Omental fat pad (tissue), 4 donors: ENCODE measurements at places on chromosomes 7 and 10.

GRCh38 chr7:2014391-2015241, 218.1 kb downstream of the MAD1L1 start:
- DNase-seq, result no peak

DNA sequence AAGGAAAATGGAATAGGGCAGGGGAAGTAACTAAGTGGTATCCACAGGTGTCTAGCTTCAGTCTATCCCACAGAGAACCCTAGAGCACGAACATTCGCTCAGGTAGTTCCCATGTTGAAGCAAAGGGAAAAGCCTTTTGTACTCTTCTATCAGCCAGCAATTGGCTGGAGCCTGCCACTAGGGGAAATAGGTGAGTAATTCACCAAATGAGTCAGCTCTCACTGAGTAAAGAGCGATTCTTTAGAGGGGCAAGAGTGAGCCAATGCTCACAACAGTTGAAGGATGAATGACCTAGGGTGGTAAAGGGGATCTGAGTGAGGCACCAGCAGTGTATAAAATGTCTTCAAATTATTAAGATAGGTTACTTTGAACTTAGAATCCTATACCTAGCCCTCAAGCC, 94.1 kb upstream of the ZNF800 start:
- no peak for DNase-seq

- DNase-seq, result no peak
These were observed 439.8 kb upstream of the ZMIZ1 start for GRCh38 chr10:78628976-78629375.

DNA sequence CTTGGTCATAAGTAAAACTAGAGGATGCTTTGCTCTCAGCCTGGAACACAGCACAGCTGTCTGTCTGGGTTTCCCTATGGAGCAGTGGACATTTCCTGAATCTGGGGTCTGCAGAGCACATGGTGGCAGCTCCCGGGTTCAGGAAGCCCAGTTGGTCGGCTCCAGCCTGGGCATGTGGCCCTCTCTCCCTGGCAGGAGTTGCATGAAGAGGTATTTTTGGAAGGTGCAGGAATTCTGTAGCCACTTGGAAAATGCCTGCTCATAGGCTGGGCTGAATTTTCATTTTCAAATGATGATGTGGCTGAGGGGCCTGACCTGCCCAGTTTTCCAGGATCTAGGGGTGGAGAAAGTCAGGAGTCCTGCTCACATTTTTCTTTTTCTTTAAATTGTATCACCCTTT, 6.7 kb upstream of the TPST1 start:
- DNase-seq, result no peak

DNA sequence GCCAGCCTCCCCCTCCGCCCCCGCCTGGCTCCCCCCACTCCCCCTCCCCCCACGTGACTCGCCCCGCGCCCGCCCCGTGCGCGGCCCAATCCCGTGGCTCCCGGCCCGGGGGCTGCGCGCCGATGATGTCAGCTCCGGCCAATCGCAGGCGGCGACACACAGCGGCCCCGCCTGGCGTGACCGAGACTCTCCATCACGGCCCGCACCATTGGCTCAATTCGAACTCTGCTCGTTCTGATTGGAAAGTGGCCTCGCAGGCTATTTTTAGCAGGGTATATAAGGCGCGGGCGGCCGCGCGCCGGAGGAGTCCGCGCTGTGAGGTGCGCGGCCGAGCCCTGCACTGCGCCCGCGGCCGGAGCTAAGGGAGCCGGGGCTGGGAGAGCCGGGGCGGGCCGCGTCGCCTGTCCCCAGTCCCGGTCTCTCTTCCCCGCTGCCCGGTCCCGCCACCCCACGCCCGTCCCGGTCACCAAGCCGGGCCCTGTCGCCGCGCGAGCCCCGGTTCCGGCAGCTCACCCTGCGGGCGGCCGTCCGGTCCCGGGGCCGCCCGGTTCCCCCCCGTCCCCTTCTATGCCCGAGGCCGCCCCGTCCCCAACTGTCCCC, 342 bp upstream of the KLF6 start:
- DNase-seq, result peak; percentile 95

DNA sequence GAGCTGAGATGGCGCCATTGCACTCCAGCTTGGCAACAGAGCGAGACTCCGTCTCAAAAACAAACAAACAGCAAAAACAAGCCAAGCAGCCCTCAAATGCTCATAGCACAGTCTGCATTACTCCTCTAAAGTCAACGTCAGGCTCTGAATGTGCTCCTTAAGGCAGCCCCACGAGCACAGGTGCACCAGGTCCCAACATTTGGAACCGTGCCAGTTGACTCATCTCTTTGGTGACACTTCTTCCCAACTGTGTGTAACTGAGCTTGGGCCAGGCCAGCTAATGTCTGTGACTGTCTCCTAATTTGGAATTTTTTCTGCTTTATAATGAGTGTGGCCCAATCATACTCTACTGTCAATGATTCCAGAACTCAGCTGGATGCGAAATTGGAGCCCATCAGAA, 66.3 kb upstream of the EFCAB10 start:
- DNase-seq, result no peak

- no peak for DNase-seq
These were observed 85.2 kb upstream of the GLCCI1 start for GRCh38 chr7:7883394-7883793.

DNA sequence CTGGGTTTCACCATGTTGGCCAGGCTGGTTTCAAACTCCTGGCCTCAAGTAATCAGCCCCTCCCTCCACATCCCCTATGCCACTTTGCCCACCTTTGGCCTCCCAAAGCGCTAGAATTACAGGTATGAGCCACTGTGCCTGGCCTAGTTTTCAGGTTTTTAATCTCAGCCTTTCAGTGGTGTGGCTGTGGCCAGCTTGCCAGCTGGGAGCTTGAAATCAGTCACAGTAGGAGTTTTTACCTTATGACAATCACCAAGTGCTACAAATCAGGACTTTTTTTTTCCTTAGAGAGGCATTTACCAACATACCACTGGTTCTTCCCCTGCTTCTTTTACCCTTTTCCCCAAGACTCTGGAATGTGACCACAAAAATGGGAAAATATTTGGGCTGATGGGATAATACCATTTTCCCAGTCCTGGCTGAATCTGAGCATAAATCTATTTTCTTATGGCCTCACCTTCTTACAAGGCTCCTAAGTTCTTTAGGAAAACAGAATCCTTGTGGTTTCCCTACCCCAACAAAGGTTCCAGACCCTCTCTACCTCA, 6.2 kb downstream of the STEAP4 start:
- DNase-seq, result no peak

- no peak for DNase-seq
These were observed 34.2 kb downstream of the SEMA3C start for GRCh38 chr7:80884511-80885195.

DNA sequence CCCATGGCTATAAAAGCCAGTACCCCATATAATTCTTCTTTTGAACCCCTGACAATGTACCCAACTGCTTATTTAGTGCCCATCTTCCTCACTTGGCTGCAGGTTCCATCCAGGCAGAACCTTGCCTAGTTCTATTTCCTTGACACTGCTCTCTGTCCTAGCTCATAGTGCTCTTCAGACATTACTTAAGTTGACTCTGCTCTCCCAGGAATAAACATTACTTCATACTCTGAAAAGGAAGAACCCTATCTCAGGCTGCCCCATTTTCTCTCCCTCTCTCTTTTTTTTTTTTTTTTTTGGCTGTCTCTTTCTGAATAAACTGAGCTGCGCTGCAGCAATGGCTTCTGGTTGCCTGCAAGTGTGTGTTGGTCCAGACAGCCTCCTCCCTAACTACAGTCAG, 21.0 kb downstream of the ACTA2 start:
- DNase-seq, result no peak

GRCh38 chr7:24914465-24914859, 65.5 kb downstream of the OSBPL3 start:
- no peak for DNase-seq
